ENCODE measurements at places on chromosomes 12 and 14.
A peak's percentile ranks its signal among the peaks of the same experiment; 100 is the strongest.

GRCh38 chr14:69606258-69607184 is 4.9 kb upstream of the SUSD6 start:
- peak; percentile 41 for DNase-seq

- DNase-seq = no peak
These were observed 13.9 kb upstream of the ATP2A2 start for GRCh38 chr12:110266980-110267620.

DNA sequence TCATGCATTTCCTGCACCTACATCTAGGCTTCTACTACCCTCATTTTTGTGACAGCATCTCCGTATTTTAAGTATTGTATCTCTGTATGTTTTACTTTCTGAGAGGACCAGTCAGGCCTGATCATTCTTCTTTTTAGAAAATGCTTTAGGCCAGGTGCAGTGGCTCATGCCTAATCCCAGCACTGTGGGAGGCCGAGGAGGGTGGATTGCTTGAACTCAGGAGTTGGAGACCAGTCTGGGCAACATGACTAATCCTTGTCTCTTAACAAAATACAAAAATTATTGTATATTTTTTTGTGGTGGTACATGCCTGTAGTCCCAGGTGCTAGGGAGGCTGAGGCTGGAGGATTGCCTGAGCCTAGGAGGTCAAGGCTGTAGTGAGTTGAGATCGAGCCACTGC is 36.9 kb downstream of the PACS2 start:
- DNase-seq = no peak

DNA sequence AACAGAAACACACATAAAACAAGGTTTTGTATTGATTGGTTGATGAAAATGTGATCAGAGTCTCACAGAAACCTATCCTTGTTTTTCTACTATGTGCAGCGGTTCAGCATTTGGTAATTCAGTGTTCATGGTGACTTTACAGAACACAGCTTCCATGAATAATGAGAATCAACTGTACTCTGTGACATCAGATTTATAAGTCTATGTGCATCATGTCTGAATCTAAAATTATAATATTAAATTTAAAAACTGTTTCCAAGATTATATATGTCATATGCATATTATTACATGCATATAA is 104.3 kb downstream of the SLC16A7 start:
- no peak for DNase-seq

DNA sequence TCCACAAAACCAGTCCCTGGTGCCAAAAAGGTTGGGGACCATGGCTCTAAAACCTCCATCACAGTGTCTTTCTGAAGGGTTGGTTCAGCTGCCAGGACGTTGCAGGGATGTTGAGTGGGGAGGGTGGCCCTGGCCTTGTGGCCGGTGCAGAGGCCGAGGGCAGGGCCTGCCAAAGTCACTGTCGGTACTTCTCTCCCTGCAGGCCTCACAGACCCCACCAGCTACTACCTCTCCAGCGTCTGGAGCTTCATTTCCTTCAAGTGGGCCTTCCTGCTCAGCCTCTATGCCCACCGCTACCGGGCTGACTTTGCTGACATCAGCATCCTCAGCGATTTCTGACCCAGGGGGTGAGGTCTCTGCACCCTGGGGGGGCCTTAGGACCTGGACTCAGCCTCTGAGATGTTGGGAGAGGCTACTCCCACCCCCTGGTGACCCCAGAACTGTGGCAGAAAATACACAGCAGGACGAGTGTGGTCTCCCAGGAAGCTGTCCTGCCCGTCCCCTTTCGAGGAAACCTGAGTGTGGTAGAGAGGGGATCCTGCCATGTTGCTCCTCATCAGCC is 7.0 kb downstream of the SLC48A1 start:
- DNase-seq = no peak

GRCh38 chr14:54108481-54109471 is 152.2 kb upstream of the BMP4 start:
- DNase-seq = no peak

- no peak for DNase-seq
These were observed 54.2 kb upstream of the GPATCH2L start for GRCh38 chr14:76097547-76097946.

- peak; percentile 76 for DNase-seq
These were observed 6.0 kb downstream of the PRMT8 start for GRCh38 chr12:3496957-3497356.

Data from mesendoderm (in vitro differentiated cells).